NCI-H460 (cell line): ENCODE measurements at places on chromosomes 7 and 10. TPM values are rescaled to one million over a fixed set of nuclear protein-coding genes. Genes with fewer than 3 reads are reported as not detected.

The RPEL1 gene
- 0.17 and 0.29 TPM in 2 replicates for total RNA-seq

The DNAJC12 gene
- 45.5 and 53.7 TPM in 2 replicates for total RNA-seq

The OR2A7 gene
- total RNA-seq, result not detected in 2 replicates

The MYL7 gene
- total RNA-seq, result not detected in 2 replicates

- DNase-seq, result no peak
Measured at GRCh38 chr7:99139036-99139435, 4.9 kb downstream of the SMURF1 start.

GRCh38 chr10:35244549-35244948, 91.8 kb upstream of the CCNY start:
- no peak for DNase-seq

DNA sequence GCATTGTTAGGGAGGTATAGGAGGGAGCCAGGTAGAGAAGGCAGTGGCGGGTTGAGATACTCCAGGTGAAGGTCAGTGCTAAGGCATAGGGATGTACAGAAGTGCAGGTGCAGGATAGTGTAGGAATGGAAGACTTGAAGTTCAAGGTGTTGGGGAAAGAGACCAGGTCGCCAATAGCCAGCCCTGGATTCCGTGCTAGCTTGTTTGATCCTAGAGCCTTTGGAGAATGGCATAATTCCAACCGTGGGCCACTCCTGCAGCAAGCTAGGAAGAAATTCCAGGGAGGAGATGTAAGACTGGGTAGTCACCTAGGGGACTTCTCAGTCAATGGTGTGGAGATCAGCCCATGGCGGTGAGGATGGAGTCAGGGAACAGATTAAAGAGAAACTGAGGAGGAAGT, 272.7 kb downstream of the RPS24 start:
- DNase-seq, result no peak

DNA sequence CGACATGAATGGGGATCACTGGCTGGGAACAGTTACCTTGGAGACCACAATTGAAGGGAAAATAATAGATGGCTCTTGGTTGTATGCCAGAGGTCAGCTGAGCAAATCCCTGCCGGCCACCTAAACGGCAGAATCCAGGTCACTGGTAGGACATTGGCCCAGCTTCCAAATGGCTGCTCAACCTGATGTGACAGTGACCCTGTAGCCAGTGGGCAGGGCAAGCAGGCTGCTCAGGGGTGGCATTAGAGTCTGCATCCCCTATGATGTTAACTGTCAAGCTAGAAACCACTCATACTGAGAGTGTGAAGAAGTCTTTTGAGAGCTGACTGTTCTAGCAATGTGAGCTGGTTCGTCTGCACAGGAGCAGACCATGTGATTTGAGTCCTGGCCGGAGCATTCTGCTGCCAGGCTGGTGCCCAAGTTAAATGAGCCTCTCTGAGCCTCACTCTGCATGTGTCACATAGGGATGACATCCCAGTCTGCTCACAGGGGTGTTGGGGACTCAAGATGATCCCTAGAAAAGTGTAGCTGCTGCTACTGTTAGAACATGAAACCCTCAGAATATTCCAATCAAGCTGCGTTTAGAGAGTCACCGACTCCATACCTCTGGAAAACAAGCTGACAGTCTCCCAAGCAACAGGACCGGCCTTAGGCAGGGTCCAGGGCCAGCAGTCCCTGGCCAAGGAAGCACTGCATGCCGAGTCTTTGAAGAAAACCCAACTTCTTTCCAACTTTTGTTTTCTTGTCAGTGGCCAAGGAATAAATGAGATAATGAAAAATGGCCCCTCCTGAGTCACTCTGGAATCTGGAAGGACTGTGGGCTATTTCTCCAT, 69.7 kb downstream of the VWA2 start:
- DNase-seq, result no peak

DNA sequence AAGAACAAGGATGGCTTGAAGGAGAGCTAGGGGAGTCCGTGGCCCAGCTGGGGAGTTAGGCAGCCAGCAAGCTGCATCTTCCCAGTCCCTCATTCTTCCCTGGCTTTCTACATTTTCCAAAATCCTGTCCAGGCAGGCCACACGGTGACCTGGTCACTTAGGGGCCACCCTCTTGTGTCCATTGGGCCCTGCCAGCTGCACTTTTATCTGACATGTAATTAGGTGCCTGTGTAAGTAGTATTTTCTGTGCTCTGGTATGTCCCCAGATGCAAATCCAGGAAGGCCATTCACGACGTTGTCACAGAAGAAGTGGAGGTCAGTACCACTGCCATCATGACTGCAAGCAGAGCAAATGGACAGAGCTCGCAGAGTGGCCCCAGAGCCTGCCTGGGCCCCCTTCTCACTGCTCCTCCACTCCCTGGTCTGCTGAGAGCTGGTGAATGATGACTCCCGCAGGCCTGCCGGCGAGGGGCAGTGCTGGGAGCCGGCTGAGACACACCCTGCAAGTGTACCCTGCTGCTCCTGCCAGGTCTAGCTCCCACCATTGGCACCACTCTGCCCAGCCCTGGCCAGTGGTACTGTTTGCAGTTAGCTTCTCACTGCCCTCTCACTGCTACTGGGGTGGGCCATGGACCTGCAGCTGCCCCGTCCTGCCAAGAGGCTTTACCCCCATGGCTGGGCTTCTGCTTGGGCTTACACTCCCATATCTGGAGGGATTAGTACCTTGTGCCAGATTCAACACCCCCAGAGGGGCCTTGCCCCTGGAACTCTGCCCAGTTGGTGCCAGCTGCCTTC, 98.2 kb downstream of the GLRX3 start:
- no peak for DNase-seq

GRCh38 chr7:50798126-50798525, 15.4 kb upstream of the GRB10 start:
- no peak for DNase-seq

DNA sequence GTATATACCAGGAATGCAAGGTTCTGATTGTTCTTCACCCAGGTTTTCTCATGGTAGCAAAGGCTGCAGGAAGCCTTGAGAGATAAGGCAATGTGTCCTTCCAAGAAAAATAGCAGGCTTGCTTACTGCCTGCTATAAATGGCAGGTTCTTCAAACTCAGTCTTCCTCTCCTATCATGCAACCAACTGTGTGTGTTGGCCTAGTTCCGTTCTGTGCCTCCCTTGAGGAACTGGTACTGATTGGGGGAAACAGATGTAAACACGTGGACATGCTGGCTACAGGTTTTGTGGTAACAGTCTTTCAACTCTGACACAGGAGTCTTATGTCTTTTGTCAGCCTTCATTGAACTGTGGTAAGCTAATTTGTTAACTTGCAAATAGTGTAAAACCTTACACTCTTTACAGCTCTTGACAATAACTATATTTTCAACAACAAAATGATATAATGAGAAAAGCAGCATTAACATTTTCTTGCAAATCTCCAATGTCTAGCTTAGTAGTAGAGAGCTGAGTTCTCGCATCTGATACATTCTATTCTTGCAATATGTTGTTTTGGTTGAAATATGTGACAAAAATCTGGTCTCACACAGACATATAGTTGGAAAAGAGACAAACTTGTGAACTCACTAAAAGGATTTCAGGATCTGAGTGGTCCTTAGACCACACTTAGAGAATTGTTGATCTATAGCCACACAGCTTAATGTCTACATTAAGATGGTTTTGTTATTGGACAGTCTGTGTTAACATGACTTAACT, 54.7 kb upstream of the LSM8 start:
- no peak for DNase-seq

DNA sequence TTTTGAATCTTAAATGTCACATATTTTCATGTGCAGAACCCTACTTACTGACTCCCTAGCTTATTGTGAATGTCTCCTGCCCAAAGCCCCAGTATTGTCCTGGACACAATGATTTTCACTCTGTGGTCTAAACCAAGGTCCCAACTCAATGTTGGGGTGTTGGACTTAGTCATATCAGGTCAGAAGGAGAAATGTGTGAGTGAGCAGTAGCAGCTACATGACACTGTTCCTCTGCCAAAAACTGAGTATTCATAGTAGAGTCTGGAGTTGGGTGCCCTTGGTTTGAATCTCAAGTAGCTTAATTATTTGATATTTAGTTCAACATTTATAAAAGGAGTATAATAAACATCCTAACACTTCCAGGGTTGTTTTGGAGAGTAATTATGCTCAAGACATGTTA, 141.0 kb downstream of the CHRM2 start:
- DNase-seq, result no peak

GRCh38 chr7:132519936-132520335, 56.3 kb downstream of the PLXNA4 start:
- DNase-seq, result no peak

GRCh38 chr10:74047871-74048270, 50.0 kb downstream of the VCL start:
- DNase-seq, result peak; percentile 31

DNA sequence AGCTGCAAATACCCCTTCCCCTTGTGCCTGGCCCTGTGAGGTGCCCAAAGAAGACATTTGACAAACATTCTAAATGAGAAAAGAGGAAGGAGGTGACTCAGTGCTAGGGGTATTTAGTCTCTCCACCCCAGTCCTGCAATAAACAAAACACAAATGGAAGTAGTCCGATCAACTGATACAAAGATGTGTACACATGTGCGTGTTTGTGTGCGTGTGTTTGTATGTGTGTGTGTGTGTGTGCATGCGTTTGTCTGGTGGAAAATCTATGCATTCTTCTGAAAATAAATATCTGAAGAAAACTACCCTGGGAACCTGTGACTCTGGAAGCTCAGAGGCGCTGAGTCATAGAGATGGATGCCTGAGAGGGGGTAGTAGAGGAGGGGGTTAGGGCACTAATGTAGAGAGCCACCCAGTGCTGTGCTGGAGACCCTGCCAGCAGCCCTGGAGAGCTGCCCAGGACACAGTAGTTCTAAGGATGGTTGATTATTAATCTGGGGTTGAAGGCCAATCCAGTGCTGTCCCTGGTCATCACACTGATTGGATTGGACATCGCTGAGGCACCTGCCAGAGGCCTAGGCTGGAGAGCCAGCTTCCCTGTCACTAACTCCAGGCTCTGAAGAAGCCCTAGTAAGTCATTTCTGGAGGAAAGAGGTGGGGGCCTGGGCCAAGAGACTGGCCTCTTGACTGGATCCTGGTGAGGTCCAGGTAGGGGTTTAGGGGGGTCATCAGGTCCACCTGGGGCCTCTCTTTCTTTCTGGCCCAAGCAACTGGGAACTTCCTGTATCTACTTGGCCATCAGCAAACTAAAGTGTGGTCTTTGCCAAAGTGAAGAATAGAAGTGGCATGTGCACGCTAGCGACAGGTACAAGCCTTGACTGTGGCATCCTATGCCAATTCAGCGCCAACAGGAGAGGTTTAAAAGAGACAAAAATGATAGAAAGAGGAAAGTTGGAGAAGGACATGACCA, 18.5 kb downstream of the SFTPA1 start:
- no peak for DNase-seq

GRCh38 chr10:100734295-100735086, 10.9 kb upstream of the PAX2 start:
- no peak for DNase-seq

GRCh38 chr7:80087051-80087770, 47.4 kb upstream of the GNAI1 start:
- DNase-seq, result no peak

GRCh38 chr7:1933066-1933750, 263.1 kb downstream of the ELFN1 start:
- no peak for DNase-seq

GRCh38 chr10:87721781-87722180, 62.1 kb downstream of the PAPSS2 start:
- DNase-seq, result no peak

DNA sequence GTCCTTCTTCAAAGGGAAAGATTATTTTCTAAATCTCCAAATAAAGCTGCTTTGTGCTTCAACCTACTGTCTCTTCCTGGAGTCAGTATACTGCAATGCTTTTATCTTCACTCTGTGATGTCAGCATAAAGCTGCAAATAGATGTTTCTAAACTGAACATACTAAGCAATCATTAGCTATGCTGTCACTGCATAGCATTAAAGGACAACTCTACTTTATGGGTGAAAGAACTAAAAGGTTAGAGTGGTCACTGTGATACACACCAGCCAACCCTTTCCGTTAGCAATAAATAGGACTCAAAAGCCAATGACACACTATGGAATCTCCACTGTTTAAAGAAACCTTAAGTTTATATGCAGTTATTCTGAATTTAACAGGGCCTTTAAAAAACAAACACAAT, 1.8 kb downstream of the CCDC186 start:
- no peak for DNase-seq

DNA sequence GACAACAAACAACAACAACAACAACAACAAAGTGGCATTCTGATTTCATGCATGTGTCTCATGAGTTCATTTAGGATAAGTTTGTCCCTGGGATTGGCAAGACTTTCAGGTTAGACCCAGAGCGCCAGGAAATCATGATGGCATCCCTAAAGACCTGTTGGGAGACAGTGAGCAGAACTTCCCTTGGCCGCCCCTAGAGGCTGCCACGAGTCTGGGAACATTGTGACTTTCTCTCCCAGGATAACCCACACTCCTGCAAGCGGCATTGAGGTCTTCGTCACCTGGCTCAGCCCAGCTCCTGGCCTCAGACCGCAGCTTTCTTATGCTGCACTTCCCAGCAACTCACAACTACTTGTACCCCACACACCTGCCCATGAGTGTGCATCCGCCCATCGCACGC, 80.5 kb upstream of the RNF32 start:
- no peak for DNase-seq

- no peak for DNase-seq
Measured at GRCh38 chr10:131907679-131908078, 6.9 kb downstream of the PPP2R2D start.

DNA sequence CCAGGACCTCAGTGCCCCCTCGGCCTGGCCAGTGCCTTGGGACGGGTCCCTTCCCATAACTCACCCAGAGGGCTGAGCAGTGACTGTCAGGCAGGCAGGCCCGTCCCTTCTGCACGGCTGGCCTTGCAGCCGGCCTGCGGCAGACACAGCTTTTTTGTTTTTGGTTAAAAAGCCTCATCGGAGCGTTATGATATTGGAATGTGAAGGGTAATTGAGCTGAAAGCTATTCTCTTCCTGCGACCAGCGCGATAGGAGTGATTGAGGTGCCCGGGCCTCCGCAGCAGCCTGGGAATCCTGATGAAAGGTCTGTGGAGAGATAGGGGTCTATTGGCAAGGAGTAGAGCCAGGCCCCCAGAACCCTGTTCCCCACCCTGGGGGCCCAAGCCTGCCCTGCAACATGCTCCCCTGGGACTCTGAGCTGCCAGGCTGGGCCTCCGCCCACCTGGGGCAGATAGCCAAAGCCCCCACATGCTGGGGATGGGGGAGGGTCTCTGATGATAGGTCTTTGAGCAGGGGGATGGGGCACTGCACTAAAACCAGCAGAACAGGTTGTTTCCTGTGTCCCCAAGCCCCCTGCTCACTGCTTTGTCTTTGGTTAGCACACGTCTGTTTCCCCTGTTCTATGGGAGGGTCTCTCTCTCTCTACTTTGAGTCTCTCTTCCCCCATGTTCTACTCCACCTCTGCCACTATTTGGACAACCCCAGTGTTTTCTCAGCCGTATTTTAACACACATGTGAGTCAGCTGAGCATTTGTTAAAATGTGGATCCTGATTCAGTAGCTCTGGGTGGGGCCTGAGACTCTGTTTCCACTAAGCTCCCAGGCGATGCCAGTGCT, 131.9 kb downstream of the CDH23 start:
- DNase-seq, result no peak

DNA sequence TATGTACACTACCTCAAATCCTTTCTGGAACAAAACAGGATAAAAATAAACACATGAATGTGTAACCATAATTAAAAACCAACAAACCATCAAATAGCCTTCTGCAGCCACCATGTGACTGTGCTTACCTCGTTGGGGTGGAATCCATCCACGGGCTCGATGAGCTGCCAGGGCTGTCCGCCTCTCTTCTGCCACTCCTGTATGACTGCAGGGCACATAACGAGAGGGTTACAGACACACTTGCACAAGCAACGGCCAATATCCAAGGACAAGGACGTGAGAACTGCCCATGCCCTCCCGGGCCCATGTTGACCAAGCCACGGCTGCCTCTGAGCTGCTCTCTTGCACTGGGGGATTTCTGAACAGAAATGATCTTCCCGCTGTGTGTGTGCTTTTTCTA, 132.2 kb downstream of the ANLN start:
- no peak for DNase-seq
